T47D (cell line): ENCODE measurements at places on chromosomes 12 and 14.

DNA sequence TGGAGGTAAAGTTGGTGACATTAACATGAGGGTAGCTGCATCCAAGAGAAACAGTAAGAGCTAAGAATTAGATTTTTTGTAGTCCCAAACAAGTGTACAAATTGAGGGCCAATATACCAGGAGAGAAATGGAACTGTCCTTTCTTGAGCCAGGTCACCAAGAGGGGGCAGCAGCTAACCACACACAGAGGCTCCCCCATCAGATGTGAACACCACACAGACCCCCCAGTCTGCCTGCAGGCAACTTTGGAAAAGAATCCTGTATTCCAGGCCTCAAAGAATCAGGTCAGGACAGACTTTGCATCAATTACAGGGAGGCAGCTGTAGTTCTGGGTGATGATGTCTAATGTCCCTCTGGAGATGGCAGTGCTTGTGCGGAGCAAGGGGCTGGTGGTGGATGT, 77.9 kb downstream of the SPTB start:
- DNase-seq, result peak; percentile 29

- no peak for DNase-seq
These were observed 17.9 kb upstream of the CAMKK2 start for GRCh38 chr12:121314431-121314830.

GRCh38 chr12:131136539-131136872, 182.8 kb downstream of the ADGRD1 start:
- no peak for DNase-seq

- no peak for DNase-seq
These were observed 62.3 kb downstream of the ETV6 start for GRCh38 chr12:11711651-11712327.

GRCh38 chr14:68397371-68397811, 395.5 kb downstream of the ZFP36L1 start:
- DNase-seq, result no peak

- no peak for DNase-seq
These were observed 35.2 kb downstream of the HMGA2 start for GRCh38 chr12:65859519-65859918.

- peak; percentile 55 for DNase-seq
These were observed 47.8 kb downstream of the SLC25A21 start for GRCh38 chr14:37124614-37125013.

- DNase-seq, result peak; percentile 51
These were observed 4.3 kb downstream of the COQ10A start for GRCh38 chr12:56271031-56271430.

- no peak for DNase-seq
These were observed 47.4 kb downstream of the AMN start for GRCh38 chr14:102969901-102970300.

DNA sequence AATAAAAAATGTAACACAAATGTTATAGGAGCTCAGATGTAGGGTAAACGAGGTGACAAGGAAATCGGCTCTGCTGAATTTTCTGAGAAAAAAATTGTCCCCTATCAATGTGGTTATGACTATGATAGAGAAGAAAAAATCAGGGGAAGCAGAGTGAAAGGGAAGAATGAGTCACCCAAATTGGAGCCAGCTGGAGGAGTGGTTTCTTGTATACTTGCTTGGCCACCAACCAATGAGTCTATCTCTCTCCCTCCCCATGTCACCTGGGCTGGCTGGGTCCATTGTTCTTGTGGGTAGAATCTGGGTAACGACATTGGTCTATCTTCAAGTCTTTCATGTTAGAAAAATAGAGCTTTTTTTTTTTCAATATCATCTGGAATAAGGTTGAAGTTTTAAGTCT, 196.6 kb upstream of the FLRT2 start:
- DNase-seq, result no peak

- no peak for DNase-seq
These were observed 29.6 kb upstream of the OR5AU1 start for GRCh38 chr14:21185491-21185890.

GRCh38 chr12:18811273-18811672, 73.4 kb downstream of the CAPZA3 start:
- DNase-seq, result no peak

DNA sequence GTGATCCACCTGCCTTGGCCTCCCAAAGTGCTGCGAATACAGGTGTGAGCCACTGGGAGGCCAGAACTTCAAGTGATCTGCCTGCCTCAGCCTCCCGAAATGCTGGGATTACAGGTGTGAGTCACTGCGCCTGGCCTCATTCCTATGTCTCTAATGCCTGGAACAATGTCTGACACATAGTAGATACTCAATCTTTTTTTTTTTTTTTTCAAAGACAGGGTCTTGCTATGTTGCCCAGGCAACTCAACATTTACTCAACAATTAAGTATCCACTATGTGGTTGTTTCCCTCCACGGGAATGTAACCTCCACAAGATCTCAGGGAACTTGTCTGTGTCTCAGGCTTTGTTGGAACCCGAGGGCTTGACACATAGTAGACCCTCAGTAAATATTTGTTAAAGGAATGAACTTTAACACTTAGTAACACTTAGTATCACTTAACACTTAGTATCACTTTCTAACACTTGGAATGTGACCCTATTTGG, 3.0 kb upstream of the TMEM120B start:
- no peak for DNase-seq

DNA sequence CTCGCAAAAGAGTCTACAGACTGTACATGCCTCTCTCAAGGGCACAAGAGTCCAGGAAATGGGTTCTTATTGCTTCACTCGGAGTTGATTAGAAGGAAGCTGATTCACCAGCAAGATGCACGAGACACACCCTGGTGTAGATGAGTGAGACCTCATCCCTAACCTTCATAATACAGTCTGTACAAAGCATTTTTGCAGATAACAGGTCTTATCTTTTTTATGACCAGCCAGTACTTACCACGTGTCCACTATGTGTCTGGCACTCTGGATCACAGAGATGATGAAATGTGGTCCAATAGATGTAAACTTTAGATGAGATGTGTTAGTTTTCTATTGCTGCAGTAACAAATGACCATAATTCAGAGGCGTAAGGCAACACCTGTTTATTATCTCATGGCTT, 53.4 kb upstream of the PWP1 start:
- DNase-seq, result no peak

- no peak for DNase-seq
These were observed 25.1 kb upstream of the CERS5 start for GRCh38 chr12:50192236-50192635.

DNA sequence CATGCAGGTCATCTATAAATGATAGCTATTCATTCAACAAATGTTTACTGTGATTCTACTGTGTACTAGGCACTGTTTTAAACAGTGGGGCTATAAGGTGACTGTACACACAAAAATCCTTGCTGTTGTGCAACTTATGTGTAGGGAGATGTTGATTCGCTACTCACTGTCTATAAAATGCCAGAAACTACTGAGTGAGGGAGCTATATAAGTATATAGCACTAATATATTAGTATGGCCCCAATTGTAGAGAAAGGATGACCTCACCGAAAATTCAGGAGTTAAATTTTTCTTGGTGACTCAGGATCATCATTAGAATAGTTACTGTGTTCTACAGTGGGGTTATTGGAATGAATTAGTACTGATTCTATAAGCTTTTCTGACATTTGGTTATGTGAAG, 117.4 kb downstream of the TGFB3 start:
- no peak for DNase-seq

DNA sequence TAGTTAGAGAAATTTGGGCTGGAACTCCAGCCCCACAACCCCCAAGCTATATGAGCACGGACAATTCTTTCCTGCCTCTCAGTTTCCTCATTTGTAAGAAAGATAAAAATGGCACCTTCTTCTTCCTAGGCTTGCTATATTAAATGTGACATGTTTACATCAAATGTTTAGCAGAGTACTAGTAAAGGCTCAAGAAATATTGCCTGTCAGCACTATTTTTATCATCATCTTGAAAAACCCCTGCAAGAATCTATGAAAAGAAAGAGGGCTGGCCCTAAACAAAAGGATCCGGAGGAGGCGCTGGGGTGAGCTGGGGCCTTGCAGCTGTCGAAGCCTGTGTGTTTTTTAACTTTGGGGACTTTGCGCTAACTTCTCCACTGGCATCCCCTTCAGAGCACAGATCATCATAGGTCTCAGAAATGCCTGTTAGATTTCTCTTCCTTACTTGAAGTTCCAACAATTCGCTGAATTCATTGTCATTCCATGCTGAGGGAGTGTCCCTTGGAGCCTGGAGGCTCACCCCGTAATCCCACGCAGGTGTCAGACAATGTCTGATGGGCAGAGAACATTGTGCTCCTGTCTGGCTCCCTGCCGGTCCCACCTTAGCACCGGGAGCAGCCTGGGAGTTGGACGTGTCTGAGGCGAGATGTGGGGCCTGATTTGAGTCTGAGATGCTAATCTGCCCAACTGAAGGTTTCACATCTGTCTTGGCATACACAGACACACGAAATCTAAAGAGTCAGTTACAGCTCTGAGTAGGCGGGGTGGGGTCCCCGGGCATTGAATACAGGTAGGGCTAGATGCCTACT, 206.8 kb downstream of the NUAK1 start:
- DNase-seq, result no peak

DNA sequence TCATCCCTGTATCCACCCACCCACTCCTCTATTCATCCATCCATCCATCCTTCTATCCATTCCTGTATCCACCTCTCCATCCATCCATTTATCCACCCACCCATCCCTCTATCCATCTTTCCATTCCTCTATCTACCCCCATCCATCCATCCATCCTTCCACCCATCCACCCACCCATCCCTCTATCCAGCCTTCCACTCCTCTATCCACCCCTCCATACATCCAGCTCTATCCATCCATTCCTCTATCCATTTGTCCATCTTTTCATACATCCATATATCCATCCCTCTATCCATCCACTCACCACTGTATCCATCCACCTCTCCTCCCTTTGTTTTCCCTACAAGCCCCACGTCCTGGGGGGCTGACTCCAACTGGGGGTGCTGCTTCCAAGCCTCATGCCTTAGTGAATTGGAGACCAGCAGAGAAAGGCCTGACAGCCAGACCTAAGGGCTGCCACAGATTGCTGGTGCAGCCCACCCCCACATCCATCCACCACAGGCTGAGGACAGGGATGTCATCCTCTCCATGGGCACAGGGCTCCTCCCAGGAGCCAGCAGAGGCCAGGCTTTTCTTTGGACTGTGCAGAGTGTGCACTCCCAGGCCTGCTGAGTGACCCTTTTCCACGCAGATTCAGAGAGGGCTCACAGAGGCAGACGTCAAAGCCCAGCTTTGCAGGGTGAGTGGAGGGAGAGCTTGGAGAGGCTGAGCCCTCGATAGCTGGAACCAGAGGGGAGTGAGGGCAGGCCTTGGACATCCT, 18.9 kb upstream of the GPR132 start:
- DNase-seq, result no peak
